ENCODE measurements at places on chromosomes 4 and X.

DNA sequence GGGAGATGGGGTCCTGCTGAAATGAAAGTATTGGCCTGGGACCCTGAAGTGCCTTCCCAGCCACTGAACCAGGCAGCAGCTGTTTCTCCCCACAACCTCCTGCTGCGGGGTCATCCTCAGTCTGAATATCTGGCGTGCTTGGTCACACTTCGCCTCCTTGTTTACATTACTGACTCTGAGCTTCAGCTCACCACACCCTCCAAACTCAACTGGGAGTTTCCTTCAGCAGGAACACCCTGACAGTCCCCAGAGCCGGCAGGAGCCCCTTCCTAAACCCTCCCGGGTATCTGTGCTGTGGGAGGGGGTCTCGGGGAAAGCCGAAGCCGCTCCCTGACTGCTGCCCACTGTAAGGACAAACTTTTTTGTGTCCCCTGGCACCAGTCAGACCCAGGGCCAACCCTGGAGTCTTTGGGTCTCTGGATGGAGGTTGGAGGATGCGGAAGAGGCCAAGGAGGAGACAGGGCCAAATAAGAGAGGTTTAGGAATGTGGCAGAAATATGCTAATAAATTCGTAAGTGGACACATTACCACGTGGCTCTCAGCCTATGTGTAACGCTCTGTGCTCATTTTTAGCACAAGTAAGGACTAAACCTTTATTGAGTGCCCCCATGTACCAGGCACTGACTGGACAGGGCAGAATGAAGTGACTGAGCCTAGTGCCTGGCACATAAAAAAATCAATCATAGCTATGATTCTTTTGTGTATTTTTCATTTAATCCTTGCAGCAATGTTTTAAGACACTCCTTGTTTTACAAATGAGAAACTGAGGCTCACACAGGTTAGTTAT is 20.7 kb downstream of the FHDC1 start:
- ATAC-seq = peak; percentile 60

DNA sequence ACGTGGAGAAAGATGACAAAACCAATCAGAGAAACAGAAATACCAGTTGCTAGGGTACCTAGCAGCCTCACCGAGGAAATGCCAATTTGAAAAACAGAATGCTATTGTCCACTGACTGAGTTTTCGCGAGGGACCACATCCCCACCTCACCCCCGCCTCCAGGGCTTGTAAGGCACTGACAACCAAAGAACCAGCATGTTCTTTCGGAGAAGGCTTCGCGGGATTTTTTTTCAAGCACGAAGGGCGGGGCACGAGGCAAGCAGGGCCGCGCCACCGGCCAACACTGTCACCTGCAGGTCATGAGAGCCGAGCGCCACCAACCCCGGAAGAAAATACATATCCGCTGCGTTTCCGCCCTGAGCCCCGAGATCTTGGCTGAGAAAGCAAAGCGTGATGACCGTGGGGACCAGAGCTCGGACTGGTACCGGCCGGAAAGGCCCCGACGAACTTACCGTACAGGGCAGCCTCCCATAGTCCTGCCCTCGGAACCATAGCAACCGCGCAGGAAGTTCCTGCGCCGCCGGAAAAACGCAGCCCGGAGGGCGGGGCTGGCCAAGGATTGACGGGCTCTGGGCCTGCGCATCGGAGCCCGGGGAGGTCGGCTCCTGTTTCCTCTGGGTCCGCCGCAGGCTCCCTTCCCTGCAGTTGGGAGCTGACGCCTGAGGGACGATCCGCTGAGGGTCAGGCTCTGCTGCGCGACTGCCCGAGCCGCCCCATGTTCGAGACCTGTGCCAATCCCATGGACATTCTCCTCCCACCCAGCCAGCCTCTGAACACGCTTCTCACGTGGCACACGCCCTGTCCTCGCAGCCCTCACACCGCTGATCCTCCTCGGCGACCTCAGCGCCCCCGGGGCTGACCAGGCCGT is 59.2 kb upstream of the PAGE5 start:
- ATAC-seq = peak; percentile 98

GRCh38 chrX:148382983-148383382 is 117.4 kb upstream of the AFF2 start:
- ATAC-seq = no peak

GRCh38 chrX:29890004-29890403 is 325.4 kb upstream of the MAGEB2 start:
- ATAC-seq = no peak
